ENCODE measurements at places on chromosomes 1 and 21. TPM values are rescaled to one million over a fixed set of nuclear protein-coding genes. Genes with fewer than 3 reads are reported as not detected.

DNA sequence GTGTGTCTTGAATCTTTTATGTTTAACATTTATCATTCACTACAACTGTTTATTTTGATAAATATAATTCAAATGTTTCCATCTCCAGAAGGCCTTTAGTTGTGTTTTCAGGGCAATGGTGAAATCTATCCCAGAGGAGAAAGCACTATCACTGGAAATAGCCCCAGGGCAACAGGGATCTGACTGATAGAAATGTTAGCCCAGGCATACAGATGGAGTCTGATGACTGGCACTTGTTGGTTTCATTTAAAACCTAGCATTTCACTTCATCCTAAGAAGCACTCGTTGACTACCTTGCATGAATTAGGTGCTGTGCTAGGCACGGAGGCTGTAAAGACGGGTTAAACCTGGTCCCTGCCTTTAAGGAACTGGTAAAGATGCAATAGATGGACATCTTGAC, 103.1 kb downstream of the C1orf21 start:
- H3K4me1 ChIP-seq: no peaks in the 10 kb centered on the region
- no peaks in the 10 kb centered on the region for H3K27me3 ChIP-seq
- no peak overlapping the region for H3K27ac ChIP-seq
- no peaks in the 10 kb centered on the region for H3K36me3 ChIP-seq

DNA sequence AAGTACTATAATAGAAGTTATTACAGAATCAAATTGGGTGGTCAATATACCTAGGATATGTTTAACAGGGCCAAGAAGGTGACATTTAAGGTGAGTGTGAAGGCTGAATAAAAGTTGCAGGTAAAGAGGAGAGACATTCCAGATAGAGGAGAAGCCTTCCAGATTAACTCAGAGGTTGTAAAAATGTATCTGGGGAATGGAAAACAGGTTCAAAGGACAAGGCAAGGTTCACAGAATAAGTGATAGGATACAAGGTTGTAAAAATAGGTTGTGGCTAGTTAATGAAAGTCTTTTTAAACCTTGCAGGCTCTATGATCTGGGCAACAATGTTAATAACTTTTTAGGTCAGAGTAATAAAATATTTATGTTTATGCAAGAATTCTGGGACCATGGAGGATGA, 40.2 kb downstream of the FUBP1 start:
- no peak for DNase-seq
- H3K4me1 ChIP-seq: no peaks in the 10 kb centered on the region
- no peaks in the 10 kb centered on the region for H3K36me3 ChIP-seq
- H3K27ac ChIP-seq: no peak overlapping the region

- H3K27me3 ChIP-seq: no peaks in the 10 kb centered on the region
- DNase-seq: no peak
- H3K36me3 ChIP-seq: peaks cover 100% of the 10 kb centered on the region
- no peak overlapping the region for H3K27ac ChIP-seq
Measured at GRCh38 chr1:31264790-31265386, 25.2 kb upstream of the NKAIN1 start.

- no peak for DNase-seq
- H3K36me3 ChIP-seq: peaks cover 85% of the 10 kb centered on the region
- no peaks in the 10 kb centered on the region for H3K4me1 ChIP-seq
- peak overlapping the region; percentile 14 for H3K27ac ChIP-seq
- H3K27me3 ChIP-seq: no peaks in the 10 kb centered on the region
Measured at GRCh38 chr1:56505792-56506743, 73.3 kb downstream of the PLPP3 start.

The LRRC38 gene
- 0.39 TPM for total RNA-seq

- no peak overlapping the region for H3K4me3 ChIP-seq
- DNase-seq: no peak
- no peaks in the 10 kb centered on the region for H3K4me1 ChIP-seq
- H3K27ac ChIP-seq: no peak overlapping the region
- no peaks in the 10 kb centered on the region for H3K36me3 ChIP-seq
- H3K27me3 ChIP-seq: no peaks in the 10 kb centered on the region
Measured at GRCh38 chr1:119943216-119943615, 46.9 kb upstream of the ADAM30 start.

DNA sequence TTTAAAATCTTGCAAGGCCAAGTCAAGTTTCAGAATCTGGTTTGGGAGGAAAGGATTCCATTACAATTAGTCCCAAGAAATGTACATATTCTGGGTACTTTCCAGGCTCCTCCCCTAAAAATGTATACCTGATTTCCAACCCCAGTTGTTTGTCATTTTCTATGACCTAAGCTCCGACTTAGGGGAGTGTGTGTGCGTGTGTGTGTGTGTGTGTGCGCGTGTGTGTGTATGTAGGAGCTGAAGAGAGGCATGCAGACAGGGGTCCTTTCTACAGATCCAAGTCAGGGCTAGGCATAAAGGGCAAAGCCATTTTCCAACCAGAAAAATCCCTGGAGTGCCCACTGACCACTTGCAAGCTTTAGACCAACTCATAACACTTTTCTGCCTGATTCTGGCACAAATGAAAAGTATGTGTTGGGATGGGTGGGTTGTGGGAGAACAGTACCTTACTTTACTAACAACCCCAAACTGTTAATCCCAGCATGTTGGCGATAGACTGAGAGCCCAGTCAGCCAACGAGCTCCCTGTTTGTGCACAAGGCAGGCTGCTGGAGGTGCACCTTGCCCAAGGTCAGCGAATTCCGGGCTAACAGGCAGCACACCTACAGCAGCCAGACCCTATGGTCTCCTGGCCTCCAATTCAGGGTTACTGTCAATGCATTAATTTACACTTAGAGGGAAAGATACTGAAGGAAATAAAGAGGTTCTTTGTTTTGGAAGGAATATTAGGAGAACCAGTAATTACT, 1.7 kb downstream of the TRABD2B start:
- no peaks in the 10 kb centered on the region for H3K27me3 ChIP-seq
- H3K27ac ChIP-seq: peak overlapping the region; percentile 83
- H3K4me3 ChIP-seq: peak overlapping the region; percentile 67
- no peaks in the 10 kb centered on the region for H3K36me3 ChIP-seq

The ZNF692 gene
- total RNA-seq: 70.7 TPM

The AGL gene
- 14.7 TPM for total RNA-seq

DNA sequence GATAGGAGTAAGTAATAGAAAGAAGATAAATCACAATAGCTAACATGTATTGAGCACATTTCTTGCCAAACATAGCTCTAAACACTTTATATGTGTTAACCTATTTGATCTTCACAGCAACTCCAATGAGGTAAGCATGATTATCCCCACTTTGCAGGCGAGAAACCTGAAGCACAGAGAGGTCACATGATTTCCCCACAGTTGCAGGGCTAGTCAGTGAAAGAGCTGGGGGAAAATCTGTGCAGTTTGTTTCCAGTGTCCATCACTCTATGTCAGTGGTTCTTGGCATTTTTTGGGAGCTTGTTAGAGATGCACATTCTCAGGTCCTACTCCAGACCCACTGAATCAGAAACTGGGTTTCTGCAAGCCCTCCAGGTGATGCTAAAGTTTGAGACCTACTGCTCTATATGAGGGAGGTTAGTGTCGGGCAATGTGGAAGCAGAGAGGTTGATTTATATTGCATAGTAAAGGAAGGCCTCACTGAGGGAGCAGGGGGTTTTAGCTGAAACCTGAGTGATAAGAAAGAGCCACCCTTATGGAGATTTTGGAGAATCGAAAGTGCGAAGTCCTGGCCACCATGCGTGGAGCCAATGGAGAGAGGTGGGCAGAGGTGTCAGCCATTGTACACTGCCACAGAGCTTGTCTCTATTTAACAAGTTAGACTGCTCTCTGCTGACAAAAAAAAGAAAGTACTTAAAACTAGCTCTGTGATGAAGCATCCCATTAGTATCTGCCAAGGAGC, 20.9 kb downstream of the MCOLN3 start:
- no peaks in the 10 kb centered on the region for H3K36me3 ChIP-seq
- H3K4me1 ChIP-seq: no peaks in the 10 kb centered on the region
- H3K27ac ChIP-seq: no peak overlapping the region
- H3K27me3 ChIP-seq: no peaks in the 10 kb centered on the region
- no peak for DNase-seq
- H3K4me3 ChIP-seq: no peak overlapping the region

DNA sequence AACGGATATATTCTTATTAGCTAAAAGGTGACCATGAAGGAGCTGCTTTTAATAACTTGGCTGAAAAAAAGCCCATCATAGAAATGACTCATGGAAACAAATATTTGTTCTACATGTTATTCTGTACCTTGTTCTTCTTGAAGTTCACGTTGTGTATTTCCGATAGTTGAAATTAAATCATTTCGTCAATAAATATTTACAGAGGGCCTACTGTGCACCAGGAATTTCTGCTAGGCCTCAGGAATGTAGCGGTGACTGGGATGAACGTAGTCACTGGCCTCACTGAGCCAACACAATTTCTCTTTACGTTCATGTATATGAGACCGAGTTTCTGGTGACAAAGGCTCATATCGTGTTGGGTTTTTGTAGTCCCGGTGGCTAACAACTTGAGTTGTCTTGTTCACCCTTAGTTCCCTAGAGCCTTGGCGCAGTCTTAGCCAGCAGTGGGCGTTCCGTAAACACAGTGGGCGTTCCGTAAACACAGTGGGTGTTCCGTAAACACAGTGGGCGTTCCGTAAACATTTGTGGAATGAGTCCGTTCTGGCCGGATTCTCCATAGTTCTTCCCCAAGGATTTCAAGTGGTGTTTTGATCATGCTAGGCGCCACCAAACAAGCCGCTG, 53.2 kb upstream of the VAMP3 start:
- no peaks in the 10 kb centered on the region for H3K4me1 ChIP-seq
- H3K27me3 ChIP-seq: no peaks in the 10 kb centered on the region
- DNase-seq: no peak

- no peak overlapping the region for H3K27ac ChIP-seq
- no peaks in the 10 kb centered on the region for H3K4me1 ChIP-seq
- H3K36me3 ChIP-seq: no peaks in the 10 kb centered on the region
- DNase-seq: no peak
- H3K27me3 ChIP-seq: no peaks in the 10 kb centered on the region
Measured at GRCh38 chr1:83512373-83513193, 486.3 kb downstream of the TTLL7 start.

DNA sequence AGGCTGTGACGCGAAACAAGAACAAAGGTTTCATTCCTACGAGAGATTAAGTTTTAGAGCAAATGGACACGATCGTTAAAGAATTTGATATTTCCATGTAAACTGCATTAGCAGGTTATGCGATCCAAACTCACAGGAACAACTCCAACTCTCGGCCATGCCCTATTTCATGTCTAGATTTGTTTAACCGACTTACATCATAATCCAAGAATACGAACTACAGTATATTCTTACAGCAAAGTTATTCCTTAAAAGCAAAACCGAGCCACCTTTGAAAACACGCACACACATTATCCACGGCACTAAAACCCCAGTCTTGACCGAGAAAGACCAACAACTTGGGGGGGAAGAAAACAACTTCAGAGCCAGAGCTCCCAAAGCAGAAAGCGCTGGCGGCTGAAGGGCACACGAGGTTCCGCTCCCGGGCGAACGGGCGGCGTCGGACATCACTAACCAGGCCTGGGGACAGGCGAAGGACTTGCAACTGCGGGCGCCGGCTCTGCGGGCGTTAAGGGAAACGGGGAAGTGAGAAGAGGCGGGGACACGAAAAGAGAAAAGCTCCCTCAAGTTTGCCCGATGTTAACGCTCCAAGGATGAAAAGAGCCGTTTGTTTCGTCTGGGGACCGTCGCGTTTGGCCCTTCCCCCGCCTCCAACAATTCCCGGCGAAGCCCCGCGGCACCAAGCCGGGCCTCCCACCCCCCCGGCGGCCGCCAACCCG, 690 bp downstream of the B3GALNT2 start:
- H3K4me3 ChIP-seq: peak overlapping the region; percentile 71
- DNase-seq: peak; percentile 38
- H3K4me1 ChIP-seq: no peaks in the 10 kb centered on the region
- H3K27ac ChIP-seq: peak overlapping the region; percentile 99
- H3K27me3 ChIP-seq: no peaks in the 10 kb centered on the region
- H3K36me3 ChIP-seq: no peaks in the 10 kb centered on the region

The SFN gene
- not detected for total RNA-seq

GRCh38 chr21:32764186-32764585, 7.4 kb downstream of the PAXBP1 start:
- H3K36me3 ChIP-seq: no peaks in the 10 kb centered on the region
- no peak for DNase-seq
- H3K27ac ChIP-seq: no peak overlapping the region
- H3K27me3 ChIP-seq: no peaks in the 10 kb centered on the region
- no peak overlapping the region for H3K4me3 ChIP-seq
- peaks cover 9% of the 10 kb centered on the region for H3K4me1 ChIP-seq

The AGMAT gene
- total RNA-seq: not detected

DNA sequence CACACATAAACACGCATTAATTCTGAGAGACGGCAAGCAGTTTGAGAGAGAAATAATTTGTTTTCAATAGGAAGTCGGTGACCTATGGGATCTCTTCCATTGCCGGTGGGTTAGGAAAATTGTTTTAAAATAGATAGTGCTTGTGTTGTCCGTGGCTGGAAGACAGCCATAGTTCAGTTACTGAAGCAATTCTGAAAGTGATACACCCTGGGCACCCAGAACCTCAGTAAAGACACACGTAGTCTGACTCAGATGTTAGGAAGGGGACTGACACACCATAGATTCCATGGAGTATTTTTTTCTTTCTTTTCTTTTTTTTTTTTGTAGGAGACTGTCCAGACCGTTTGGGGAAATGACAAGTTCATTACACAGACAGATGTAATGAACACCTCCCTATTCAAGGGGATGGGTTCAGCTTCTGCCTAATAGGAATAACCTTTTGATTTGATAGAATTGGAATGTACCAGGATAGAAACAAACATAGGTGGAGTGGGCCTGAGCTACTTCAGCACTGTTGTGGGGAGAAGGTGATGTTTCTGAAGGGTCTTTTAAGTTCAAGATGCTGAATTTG, 1.6 kb downstream of the C1orf21 start:
- peak overlapping the region; percentile 64 for H3K4me3 ChIP-seq
- no peaks in the 10 kb centered on the region for H3K27me3 ChIP-seq
- H3K36me3 ChIP-seq: no peaks in the 10 kb centered on the region
- peaks cover 5% of the 10 kb centered on the region for H3K4me1 ChIP-seq
- DNase-seq: peak; percentile 57
- peak overlapping the region; percentile 93 for H3K27ac ChIP-seq

DNA sequence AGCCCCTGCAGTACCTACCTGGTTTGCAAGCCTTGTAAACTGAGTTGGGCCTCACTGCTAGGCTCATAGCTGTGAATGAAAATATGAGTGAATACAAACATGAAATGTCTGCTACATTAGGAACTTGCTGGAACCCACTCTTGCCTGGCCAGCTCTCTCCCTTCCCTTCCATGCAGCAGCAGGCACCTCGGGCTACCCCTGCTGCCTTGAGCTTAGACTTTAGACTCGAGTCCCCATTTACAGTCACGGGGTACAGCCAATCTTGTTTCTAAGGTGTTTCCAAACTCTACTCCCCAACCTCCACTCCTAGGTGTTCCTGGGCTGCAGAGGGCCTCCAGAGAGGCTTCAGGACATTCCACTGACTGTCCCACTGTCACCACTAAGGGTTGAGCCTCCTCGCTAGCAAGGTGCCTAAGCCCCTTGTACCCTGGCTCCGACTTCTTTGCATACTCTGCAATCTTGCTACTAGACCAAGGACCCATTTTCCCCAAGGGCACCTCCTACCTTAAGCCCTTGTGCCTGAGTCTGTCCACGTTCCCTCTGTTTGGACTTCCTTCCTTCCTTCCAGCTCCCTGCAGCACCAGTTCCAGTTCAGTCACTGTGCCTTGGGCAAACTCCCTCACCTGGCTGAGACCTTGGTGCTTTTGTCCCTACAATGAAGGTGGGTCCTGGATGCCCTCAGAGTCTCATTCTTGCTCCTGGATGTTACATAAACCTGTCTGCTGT, 36.9 kb downstream of the CDK18 start:
- no peaks in the 10 kb centered on the region for H3K4me1 ChIP-seq
- H3K36me3 ChIP-seq: no peaks in the 10 kb centered on the region
- no peak for DNase-seq
- no peak overlapping the region for H3K27ac ChIP-seq
- H3K27me3 ChIP-seq: peaks cover 5% of the 10 kb centered on the region

The PPP1R12B gene
- 68.1 TPM for total RNA-seq
